ENCODE measurements at places on chromosomes 7 and 10. TPM values are rescaled to one million over a fixed set of nuclear protein-coding genes. Genes with fewer than 3 reads are reported as not detected.

The AKR1C4 gene
- total RNA-seq, result not detected

DNA sequence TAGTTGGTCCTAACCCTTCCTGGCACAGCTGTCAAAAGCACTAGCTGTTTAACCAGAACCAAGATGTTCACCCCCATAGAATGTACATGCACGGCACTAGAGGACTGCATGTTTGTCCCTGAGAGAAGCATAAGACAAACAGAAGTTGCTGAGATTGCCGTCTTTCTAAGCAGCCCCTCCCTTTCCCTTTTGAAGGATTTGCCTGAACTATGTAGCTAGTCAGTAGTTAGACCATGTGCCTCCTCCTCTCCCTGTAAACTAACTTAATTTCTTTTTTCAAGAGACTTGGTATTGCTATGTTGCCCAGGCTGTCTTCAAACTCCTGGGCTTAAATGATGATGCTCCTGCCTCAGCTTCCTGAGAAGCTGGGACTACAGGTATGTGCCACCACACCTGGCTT, 40.7 kb downstream of the TBC1D12 start:
- DNase-seq, result no peak
- no peak overlapping the region for H3K4me3 ChIP-seq
- H3K27me3 ChIP-seq, result peaks cover 8% of the 10 kb centered on the region

DNA sequence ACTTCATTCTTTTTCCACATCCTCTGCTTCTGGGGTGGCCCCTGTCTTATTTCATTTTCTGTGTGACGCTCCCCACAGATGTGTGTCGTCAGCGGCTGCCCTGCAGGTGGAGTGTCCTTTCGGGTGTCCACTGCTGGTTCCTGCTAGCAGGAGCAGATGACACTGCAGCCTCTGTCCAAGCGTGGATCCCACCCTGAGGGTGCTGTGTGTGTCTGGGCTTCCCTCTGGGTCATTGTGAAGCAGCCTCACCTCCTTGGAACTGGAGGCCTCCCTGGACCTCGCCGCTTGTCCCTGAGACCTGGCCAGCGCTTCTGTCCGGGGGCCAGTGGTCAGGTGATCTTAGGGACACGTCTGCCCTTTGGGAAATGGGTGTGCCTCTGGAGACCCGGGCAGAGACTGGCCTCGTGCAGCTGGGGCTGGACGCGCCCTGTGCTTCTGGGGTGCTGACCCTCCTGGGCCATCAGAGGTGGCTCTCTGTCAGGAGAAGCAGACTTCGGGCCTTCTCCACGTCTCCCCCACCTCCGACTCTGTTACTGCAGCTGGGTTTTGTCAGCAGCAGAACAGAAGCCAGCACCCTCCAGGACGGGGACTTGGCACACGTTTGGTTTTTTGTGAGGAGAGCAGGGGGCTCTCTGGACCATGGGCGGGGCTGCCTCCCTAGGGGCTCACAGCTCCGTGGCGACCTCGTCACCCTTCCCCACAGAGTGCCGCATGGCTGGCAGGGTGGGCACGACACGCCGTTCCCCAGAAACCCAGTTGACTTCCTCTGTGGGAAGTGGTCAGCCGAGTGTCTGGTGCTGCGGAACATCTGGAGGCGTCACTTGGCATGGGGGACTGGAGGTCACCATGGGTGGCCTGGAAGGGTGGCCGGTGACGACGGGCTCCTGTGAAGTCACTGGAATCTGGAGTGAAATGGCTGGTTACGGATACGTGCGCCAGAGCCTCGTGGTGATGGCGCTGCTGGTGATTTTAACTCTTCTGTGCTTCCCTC, 48.4 kb downstream of the INPP5A start:
- H3K4me3 ChIP-seq, result no peak overlapping the region
- H3K4me1 ChIP-seq, result peaks cover 19% of the 10 kb centered on the region
- H3K27me3 ChIP-seq, result peaks cover 6% of the 10 kb centered on the region
- no peak for DNase-seq
- H3K36me3 ChIP-seq, result peaks cover 23% of the 10 kb centered on the region
- no peak overlapping the region for H3K27ac ChIP-seq

- no peaks in the 10 kb centered on the region for H3K27me3 ChIP-seq
- no peak overlapping the region for H3K4me3 ChIP-seq
- H3K36me3 ChIP-seq, result peaks cover 19% of the 10 kb centered on the region
Measured at GRCh38 chr10:11337516-11337915, 273.9 kb downstream of the USP6NL start.

DNA sequence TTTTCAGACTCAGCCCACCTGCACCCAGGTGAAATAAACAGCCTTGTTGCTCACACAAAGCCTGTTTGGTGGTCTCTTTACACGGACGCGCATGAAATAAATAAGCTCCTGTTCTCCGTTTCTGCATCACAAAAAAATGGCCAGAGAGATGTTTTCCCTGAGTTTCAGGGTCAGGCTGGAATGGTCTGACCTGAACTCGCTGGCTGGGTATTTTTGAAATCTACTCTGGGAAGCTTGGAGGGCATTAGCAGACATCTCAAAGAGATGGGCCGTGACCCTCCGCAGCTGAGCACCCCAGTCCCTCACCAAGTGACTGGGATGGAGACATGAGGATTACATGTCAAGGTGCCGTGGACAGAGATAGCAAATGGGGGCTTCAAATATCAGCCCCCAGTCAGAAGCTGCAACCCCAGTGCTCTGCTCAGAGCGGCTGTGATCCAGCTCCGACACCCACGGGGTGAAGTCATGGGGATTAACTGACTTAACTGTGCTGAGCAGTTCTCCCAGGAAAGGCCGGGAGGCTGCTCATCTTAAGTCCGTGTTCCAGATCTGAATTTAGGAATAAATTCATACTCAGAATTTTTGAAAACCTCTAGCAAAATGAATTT, 22.3 kb downstream of the CALML5 start:
- no peaks in the 10 kb centered on the region for H3K4me1 ChIP-seq
- H3K4me3 ChIP-seq, result no peak overlapping the region
- H3K27ac ChIP-seq, result no peak overlapping the region

GRCh38 chr7:13849163-13849892, 140.1 kb downstream of the ETV1 start:
- peak overlapping the region; percentile 32 for H3K27ac ChIP-seq
- DNase-seq, result no peak
- H3K4me3 ChIP-seq, result peak overlapping the region; percentile 9
- no peaks in the 10 kb centered on the region for H3K27me3 ChIP-seq

GRCh38 chr10:3484306-3485056, 300.5 kb downstream of the KLF6 start:
- H3K36me3 ChIP-seq, result no peaks in the 10 kb centered on the region
- peaks cover 7% of the 10 kb centered on the region for H3K4me1 ChIP-seq
- no peak overlapping the region for H3K4me3 ChIP-seq
- H3K27ac ChIP-seq, result no peak overlapping the region
- no peak for DNase-seq

GRCh38 chr10:35058686-35059085, 31.5 kb downstream of the CUL2 start:
- no peak overlapping the region for H3K27ac ChIP-seq
- H3K36me3 ChIP-seq, result peaks cover 26% of the 10 kb centered on the region
- peaks cover 10% of the 10 kb centered on the region for H3K4me1 ChIP-seq
- H3K27me3 ChIP-seq, result no peaks in the 10 kb centered on the region
- DNase-seq, result no peak

DNA sequence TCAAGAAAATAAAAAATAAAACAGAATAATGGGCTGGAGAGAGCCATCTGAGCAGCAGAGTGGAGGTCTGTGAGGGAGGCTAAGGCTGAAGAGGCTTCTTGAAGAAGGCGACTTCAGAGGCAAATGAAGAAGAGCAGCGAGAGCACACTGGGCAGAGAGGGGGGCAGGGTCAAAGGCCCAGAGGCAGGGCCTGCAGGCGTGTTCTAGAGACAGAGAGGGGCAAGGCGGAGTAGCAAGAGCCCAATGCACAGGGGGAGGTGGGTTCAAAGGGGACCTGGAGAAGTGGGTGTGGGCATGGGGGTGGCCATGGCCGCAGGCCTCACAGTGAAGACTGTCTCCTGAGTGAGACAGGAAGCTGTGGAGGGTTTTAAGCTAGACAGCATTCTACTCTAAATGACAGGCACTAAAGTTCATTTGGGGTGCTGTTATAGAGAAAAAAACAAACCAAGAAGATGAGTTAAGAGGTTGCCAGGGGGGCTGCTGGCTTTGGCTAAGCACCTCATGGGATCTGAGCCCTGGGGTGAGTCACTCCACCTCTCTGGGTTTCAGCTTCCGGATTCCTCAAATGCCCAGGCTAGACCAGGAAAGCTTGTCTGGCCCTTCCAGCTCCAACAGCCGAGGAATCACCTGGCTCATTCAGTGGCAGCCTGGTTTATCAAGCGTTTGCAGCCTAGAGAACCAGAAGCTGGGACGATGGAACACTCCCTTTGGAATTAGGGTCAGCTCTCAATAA, 81.7 kb downstream of the DLG5 start:
- H3K4me1 ChIP-seq, result peaks cover 8% of the 10 kb centered on the region
- no peaks in the 10 kb centered on the region for H3K27me3 ChIP-seq
- no peak overlapping the region for H3K4me3 ChIP-seq
- no peak for DNase-seq

DNA sequence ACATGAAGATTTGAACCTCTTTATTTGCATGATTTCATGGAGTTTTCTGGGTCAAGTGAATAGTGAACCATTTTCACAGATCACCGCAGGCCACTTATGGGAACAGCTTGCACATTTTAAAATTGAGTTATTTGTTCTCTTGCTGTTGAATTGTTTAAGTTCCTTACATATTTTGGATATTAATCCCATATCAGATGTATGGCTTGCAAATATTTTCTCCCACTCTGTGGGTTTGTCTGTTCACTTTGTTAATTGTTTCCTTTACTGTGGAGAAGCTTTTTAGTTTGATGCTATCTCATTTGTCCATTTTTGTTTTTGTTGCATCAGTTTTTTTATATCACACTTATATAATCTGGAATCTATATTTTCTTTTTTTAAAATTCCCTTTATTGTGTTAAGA, 14.1 kb upstream of the ZC3HAV1L start:
- H3K27me3 ChIP-seq, result no peaks in the 10 kb centered on the region
- H3K36me3 ChIP-seq, result peaks cover 66% of the 10 kb centered on the region
- no peak for DNase-seq
- H3K4me1 ChIP-seq, result peaks cover 39% of the 10 kb centered on the region
- H3K4me3 ChIP-seq, result no peak overlapping the region

DNA sequence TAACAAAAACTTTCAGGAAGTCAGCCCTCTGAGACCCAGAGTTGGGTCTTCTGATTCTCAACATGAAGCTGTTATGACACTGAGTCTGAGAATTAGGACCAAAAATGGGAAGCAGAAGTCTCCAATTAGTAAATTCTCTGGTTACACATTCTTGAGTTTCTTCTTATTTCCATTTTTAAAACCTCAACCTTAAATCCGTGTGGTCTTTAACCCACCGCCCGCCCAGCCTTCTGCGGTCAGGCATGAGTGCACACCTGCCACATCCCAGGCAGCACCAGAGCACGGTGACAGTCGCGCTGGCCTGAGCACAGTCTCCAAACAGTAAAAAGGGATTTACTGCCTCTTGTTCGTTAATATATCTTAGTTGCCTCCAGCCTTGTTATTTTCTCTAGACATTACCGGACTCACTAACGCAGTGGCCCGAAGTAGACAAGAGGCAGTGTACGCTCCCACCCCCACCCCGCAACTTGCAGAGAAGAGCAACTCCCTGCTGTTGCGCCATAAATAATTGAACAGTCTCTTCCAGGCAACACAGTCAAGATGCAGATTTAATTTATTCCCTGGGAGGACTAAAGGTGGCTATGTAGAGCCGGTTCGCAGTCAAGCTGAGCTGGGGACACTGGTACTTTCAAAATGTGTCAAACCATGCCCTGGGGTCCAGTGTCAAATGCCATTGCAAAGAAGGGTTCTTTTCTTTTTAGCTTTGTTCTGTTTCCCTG, 147.0 kb upstream of the CELF2 start:
- peaks cover 16% of the 10 kb centered on the region for H3K27me3 ChIP-seq
- H3K36me3 ChIP-seq, result no peaks in the 10 kb centered on the region
- H3K4me1 ChIP-seq, result no peaks in the 10 kb centered on the region

DNA sequence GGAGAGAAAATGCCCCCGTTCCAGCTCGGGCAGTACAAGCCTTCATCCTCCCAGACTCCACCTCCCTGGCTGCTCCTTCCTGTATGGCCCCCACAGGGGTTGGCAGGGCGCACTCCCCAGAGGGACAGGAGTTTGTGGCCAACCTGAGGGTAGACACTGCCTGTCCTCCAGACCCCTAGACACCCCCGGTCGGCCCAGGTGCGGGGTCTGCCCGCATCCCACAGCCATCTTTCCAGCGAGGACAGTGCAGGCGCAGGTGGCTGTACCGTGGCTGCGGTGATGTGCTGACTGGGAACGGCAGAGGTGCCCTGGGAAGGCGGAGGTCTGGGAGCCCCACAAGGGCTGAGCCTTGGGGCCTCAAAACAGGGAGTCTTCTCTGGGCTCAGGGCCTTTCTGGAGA, 81.5 kb downstream of the LHPP start:
- peaks cover 3% of the 10 kb centered on the region for H3K27me3 ChIP-seq
- DNase-seq, result no peak
- peaks cover 11% of the 10 kb centered on the region for H3K4me1 ChIP-seq
- H3K4me3 ChIP-seq, result no peak overlapping the region

GRCh38 chr7:117972606-117973005, 99.4 kb upstream of the CTTNBP2 start:
- DNase-seq, result no peak
- H3K27me3 ChIP-seq, result no peaks in the 10 kb centered on the region
- no peaks in the 10 kb centered on the region for H3K4me1 ChIP-seq

DNA sequence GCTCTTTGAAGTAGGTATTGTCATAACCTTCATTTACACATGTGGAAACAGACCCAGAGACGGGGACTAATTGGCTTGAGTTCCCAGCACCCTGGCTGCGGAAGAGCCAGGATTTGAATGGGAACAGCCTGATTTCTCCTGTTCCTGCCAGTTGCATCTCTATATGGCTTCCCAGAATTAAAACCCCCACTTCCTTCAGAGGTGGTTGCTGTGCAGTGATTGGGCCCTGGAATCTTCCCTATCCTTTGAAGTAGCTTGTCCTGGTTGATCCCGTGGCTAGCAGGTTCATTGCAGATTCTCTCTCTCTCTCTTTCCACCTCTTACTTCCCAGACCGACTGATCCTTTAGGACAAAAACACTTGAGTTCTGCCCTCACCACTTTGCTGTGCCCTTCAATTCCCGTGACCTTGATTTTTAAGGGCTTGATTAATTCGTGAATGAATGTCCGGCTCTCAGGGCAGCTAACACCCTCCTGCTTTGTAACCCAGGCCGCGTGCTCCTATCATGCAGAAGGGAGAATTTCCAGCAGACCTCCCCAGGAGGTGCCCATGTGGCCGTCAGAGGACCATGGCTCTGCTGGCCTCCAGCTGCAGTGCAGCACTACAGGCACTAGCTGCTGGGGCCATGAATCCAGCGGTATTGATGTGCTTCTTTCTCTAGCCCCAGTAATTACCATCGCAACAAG, 120.6 kb upstream of the AGK start:
- no peak overlapping the region for H3K4me3 ChIP-seq
- peaks cover 9% of the 10 kb centered on the region for H3K27me3 ChIP-seq
- no peaks in the 10 kb centered on the region for H3K36me3 ChIP-seq

GRCh38 chr7:145036604-145037405, 201.0 kb upstream of the TPK1 start:
- DNase-seq, result no peak
- peaks cover 1% of the 10 kb centered on the region for H3K4me1 ChIP-seq
- H3K27me3 ChIP-seq, result peaks cover 4% of the 10 kb centered on the region
- H3K36me3 ChIP-seq, result no peaks in the 10 kb centered on the region

- peaks cover 1% of the 10 kb centered on the region for H3K4me1 ChIP-seq
- DNase-seq, result no peak
Measured at GRCh38 chr7:99194301-99194700, 13.6 kb downstream of the KPNA7 start.

GRCh38 chr10:12042409-12042796, 206 bp downstream of the UPF2 start:
- peaks cover 4% of the 10 kb centered on the region for H3K27me3 ChIP-seq
- peaks cover 9% of the 10 kb centered on the region for H3K36me3 ChIP-seq
- H3K4me3 ChIP-seq, result peak overlapping the region; percentile 95
- peaks cover 23% of the 10 kb centered on the region for H3K4me1 ChIP-seq
- peak overlapping the region; percentile 100 for H3K27ac ChIP-seq

- no peak for DNase-seq
- H3K27me3 ChIP-seq, result peaks cover 3% of the 10 kb centered on the region
- H3K4me3 ChIP-seq, result no peak overlapping the region
- no peaks in the 10 kb centered on the region for H3K36me3 ChIP-seq
- no peak overlapping the region for H3K27ac ChIP-seq
Measured at GRCh38 chr10:80110986-80111385, 21.5 kb upstream of the PLAC9 start.

Measured in activated naive CD8-positive, alpha-beta T cell treated with anti-CD3 and anti-CD28 coated beads, Interleukin-2, amount 10 ng/mL, durations not matched to agents 7 days and 5 days (primary cell).